ENCODE measurements at places on chromosomes 3 and 15. TPM values are rescaled to one million over a fixed set of nuclear protein-coding genes. Genes with fewer than 3 reads are reported as not detected.

The SAMD7 gene
- polyA plus RNA-seq = not detected

The CD86 gene
- 8.7 TPM for polyA plus RNA-seq

The SEMA3F gene
- 3.5 TPM for polyA plus RNA-seq

The CP gene
- 2.1 TPM for polyA plus RNA-seq

The SLC12A8 gene
- polyA plus RNA-seq = 11.0 TPM

The GDPGP1 gene
- 2.0 TPM for polyA plus RNA-seq

The PARL gene
- 50.5 TPM for polyA plus RNA-seq
